ENCODE measurements at places on chromosomes 2 and 18.

GRCh38 chr2:202098291-202098690, 25.2 kb downstream of the KIAA2012 start:
- DNase-seq, result no peak

GRCh38 chr2:20313659-20314058, 37.0 kb downstream of the PUM2 start:
- DNase-seq, result no peak

DNA sequence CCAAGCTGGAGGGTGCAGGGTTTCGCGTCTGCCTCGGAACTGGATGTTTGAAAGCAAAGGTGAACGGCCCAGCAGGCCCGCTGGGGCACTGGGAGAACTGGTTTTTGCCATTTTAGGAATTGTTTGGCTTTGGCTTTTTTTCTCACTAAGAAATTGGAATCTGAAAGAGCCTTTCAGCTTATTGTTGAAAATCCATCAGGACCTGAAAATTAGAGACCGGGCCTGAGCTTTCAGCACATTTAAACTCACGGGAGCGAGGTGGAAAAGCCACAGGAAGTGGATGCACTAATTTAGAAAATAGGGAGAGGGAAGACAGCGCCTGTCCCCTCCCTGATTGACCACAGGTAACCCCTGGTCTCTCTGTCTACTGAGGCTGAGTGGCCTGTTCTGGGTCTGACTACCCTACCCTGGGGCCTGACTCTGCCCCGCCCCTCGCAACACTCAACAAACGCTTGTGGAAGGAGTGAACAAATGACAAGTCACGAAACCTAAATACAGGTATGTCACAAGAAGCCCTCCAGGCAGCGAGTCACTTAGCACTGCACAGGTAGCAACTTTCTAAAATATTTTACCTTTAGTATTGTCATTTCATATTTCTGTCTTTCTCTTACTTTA, 100.3 kb upstream of the MBOAT2 start:
- no peak for DNase-seq

- DNase-seq, result no peak
Measured at GRCh38 chr18:54284535-54284934, 15.2 kb downstream of the POLI start.

DNA sequence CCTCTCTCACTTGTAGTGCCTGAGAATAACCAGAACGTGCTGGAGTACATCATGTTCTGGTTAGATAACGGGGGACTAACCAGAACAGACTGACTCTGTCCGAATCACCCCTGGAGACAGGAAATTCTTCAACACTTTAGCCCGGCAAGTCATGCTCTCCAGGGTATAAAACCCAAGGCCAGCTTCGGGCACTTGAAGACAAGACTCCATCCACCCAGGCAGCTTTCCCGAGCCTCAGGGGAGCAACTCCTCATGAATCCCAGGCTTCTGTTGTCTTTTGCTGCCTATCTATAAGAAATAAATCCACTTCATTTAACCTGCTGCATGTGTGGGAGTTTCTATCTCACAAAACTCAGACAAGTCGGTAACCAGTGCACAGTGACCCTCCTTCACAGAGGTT, 99.6 kb downstream of the KCNF1 start:
- DNase-seq, result no peak

DNA sequence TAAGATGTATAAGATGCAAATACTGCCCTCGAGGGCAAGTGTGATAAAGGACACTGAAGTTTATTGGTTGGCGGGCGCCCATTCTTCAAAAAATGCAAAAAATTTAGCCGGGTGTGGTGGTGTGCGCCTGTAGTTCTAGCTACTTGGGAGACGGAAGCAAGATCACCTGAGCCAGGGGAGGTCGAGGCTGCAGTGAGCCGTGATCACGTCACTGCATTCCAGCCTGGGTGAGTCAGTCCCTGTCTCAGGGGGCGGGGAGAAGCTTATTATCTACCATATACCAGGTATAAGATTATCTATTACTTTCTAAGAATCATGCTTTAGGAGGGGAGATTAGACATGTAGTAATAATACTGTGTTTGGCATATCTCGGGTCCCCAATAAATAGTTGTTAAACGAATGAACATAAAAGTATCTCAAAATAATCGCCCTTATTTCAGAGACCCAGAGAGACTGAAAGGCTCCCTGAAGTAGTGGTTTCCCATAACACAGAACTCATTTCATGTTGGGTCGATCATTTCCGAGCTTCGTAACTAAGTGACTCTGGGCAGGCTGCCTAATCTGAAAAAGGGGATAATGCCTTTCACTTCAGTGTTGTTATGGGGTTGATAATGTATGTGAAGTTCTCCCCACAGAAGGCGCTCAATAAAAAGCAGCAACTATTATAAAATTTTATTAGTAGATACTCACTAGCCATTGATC, 1.2 kb upstream of the SELENOI start:
- DNase-seq, result no peak

DNA sequence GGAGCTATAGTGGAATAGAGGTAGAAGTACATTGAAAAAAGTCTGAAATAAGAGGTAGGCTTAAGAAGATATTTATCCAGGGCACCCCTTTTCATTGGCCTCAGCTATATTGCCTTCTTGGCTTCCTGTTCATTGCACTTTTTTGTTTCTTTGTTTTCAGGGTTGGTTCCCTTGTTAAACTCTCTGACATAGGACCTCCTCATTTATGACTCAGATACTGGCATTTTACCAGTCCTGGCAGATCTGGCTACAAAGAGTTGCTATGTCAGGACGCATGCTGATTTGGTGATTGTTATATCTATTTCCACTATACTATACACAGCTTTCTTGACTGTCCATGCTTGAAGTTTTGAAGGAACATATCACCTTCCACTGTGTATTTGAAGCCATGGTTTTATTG, 60.0 kb downstream of the GCA start:
- no peak for DNase-seq

DNA sequence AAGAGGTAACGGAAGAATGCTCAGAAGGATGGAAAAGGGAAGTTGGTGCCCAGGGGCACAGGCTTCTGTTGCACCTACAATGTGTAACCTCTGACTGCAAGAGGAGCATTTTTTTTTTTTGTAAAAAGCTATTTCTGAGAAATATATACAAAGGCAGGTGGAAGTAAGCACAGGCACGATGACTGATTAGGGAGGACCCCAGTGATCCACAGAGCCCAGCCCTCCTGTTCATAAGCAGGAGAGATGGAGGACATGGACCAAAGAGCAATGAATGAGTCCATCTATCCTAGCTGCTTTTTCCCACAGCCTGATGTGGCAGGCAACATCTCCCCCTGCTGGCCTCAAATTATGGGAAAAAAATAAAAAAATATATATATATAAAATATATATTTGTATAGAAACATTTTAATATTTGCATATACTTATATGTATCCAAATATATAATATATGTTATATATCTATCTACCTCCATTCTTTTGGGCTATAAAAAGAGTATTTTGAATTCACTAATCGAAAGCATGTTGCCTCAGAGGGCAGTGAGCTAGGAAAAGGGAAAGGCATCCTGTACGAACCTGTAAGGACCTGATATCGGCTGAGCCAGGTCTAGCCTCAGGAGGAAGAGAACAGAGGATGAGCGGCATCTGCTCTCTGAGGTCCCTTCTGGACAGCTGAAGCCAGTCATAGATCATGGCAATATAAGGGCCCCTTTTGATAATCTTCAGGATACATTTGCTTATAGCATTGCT, 166.0 kb upstream of the STK17B start:
- peak; percentile 20 for DNase-seq

- no peak for DNase-seq
Measured at GRCh38 chr2:54876764-54877163, 153.3 kb downstream of the EML6 start.

DNA sequence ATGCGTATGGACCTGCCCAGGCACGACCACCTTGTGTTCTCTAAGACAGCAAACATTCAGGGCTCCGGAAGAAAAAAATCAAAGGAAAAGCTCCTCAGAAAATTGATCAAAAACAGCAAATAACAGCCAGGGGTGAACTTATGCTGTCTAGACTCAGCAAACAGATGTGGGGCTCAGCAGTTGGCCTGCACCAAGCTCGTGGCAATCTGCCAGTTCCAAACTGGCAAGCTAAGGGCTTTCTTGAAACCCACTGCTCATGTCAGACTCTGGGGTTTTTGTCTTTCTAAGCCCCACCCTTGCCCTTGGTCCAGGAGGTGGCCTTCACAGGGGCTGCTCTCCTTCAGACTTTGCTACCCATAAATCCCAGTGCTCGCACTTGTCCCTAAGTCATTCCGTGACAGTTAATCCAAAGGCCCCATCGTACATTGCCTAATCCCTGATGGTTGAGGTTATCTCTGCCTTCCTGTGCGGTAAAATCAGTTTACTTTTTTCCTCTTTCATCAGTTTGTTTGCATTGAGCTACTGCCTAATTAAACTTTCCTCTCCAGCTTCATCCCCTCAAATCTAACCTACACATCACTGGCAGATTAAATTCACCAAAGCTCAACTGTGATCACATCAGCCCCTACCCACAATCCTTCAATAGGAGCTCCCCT, 408.0 kb downstream of the LRATD1 start:
- DNase-seq, result no peak

DNA sequence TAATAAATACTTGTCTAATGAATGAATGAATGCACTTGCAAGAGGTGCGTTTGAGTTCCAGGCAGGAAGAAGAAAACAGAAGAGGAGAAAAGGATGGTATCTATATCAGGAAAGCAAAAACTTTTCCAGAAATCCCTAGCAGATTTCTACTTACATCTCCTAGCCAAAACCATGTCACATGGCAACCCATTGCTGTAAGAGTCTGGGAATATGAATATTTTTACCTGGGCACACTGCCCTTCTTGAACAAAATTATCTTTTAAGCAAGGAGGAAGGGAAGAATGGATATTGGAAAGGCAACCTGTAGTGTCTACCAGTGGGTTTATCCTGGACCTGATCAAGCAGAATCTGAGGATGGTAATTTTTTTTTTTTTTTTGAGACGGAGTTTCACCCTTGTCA, 44.2 kb upstream of the ASXL2 start:
- no peak for DNase-seq

- DNase-seq, result no peak
Measured at GRCh38 chr2:20190876-20191713, 33.8 kb downstream of the SDC1 start.

DNA sequence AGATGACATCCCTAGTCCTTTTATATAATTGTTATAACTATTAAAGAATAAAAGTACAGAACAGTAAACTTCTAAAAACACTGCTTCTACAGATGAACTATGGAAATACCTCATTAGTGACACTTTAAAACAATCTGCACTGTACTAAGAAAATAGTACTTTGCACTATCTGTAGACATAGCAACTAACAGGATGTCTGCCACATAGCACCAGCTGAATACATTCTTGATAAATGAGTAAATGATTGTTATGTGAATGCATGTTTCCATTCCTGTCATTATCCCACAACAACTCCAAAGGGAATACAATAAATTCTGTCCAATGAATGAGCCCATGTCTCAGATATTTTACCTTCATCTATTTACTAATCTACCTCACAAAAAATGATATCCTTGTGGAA, 115.3 kb upstream of the SLC35G4 start:
- DNase-seq, result no peak

GRCh38 chr2:64124571-64124970, 19.6 kb downstream of the PELI1 start:
- DNase-seq, result no peak

- DNase-seq, result no peak
Measured at GRCh38 chr2:15506229-15506819, 54.8 kb downstream of the NBAS start.

DNA sequence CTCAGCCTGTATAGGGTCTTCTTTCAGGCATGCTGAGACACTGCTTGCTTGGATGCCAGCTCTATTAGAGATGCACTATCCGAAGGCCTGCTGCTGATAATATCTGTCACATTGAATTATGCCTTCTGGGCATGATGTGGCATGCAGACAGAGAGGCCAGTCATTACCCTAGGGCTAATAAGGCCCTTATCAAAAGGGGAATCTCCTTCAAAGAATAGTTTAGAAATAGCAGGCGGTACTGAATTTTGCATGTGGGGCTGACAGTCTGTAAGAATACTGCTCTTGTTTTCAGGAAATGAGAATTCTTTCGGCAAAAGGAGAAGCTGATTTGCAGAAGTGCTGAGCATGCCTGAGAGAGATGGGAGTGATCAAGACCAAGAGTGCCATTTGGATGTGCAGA, 13.1 kb upstream of the LHCGR start:
- no peak for DNase-seq

- DNase-seq, result no peak
Measured at GRCh38 chr2:119230219-119231185, 6.9 kb downstream of the STEAP3 start.

DNA sequence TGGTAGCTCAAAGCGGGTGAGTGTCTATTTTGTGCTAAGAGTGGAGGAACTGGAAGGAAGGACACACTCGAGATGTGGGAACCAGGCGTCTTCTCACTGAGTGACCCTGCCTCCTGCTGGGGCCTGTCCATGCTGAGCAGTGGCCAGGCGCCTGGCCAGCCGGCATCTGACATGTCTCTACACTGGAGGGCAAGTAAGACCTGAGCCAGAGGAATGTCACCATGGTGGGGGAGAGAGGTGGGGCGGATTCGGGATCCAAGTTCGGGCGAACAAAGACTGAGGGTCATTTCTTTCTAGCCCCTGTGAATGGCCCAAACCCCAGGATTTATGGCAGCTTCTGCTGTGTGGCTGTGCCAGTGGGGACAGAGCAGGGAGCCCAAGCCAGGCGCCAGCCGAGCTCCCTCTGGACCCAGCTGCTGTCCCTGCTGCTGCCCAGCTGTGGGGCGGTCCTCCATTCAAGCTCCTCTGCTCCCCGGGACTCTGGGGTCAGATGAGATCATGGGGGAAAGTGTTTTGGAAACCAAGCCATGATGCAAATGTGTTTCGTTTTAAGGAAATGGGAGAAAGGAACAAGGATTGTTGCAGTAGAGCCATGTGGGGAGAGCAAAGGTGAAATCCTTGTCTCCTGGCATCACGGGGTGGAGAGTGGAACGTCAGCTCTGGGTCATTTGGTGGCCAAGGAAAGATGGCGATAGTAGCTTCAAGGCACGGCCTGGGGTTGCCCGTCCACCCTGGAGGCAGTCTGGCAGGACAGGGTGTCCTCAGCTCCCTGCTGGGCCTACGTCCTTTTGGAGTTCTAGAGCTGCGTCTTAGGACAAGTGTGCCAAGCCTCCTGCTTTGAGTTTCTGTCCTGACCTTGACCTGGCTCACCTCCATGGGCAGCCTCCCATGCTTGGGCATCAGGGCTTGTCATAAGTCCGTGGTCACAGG, 8.1 kb downstream of the ACKR3 start:
- no peak for DNase-seq

DNA sequence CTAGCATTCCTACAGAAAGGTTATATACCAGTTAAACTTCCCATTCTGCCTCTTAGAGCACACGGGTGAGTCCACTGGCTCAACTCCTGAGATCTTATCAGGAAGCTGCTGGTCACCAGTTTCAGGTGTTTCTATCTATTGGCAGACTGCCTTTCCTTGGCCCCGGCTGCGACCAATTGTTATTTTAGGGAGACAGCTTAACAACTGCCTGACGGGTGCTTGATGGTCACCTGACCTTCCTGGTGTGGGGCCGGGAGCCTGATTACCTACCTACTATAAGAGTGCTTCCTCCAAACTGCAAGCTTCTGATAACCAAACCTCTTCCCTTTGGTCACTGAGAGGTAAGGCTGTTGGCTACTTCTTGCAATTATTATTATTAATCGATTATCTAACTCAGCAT, 122.1 kb upstream of the XIRP2 start:
- DNase-seq, result no peak
